ENCODE measurements at places on chromosomes 12 and 14.
A peak's percentile ranks its signal among the peaks of the same experiment; 100 is the strongest.

DNA sequence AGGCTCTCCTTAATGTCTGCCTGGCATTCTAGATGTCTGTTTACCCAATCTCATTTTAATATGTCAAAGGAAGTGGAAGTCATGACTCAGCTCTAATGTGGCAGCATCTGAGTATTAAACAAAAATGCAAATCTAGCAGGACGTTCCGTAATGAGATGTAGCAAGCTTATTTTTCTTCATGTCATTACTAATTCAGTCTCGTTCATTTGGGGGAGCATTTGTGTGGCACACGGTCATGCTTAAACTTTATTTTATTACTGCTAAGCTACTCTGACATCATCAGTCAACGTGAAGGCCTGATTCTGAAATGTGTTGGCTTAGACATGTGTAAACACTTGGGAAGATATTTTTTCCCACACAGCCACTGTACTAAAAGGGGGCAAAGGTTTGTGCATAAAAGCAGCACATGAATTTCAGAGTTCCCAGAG is 326.7 kb upstream of the TMPO start:
- DNase-seq, result no peak

- no peak for DNase-seq
Observed at GRCh38 chr12:93137656-93138612, 208.8 kb upstream of the EEA1 start.

DNA sequence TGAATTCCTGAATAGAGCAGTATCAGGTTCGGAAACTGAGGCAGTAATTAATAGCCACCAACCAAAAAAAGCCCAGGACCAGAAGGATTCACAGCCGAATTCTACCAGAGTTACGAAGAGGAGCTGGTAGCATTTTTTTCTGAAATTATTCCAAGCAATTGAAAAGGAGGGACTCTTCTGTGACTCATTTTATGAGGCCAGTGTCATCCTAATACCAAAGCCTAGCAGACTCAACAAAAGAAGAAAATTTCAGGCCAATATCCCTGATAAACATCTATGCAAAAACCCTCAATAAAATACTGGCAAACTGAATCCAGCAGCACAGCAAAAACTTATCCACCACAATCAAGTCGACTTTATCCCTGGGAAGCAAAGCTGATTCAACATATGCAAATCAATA is 202.3 kb upstream of the SLC16A7 start:
- no peak for DNase-seq

- DNase-seq, result no peak
Observed at GRCh38 chr12:100265732-100266584, 921 bp downstream of the DEPDC4 start.

GRCh38 chr12:51717326-51717925 is 126.4 kb downstream of the SCN8A start:
- DNase-seq, result no peak

DNA sequence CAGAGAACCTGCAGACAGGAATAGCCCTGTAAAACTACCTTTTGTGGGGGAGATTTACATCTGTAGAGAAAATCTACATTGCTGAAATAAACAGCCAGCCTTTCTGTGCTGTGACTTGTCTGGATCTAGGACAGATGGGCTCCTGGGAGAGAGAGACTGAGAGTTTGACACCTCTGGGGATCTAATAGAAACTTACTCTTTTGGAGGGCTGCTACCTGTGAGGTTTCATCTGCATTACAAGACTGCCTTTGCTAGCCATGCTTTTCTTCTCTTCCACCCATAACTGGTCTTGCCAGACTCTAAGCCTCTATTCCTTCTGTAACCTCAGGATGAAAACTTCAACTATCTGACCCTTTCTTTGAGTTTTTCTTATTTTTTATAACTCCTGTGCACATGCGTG is 452.6 kb downstream of the ZFP36L1 start:
- no peak for DNase-seq

- DNase-seq, result no peak
Observed at GRCh38 chr12:113260636-113261300, 39.5 kb downstream of the TPCN1 start.

DNA sequence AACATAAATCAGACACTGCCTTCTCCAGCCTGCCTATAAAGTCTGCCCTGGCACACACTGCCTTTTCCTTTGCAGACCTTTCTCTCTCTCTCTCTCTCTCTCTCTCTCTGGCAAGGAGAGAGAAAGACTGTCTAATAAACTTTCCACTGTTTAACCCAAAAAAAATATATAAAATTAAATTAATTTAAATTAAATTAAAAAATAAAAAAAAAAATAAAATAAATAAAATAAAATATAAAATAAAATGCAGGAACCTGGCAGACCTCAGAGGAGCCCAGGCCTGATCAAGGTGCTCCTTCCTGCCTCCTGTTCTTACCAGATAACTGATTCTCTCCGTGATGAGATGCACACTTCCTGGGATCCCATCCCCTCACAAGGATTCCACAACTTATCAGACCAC is 103.9 kb upstream of the VASH1 start:
- no peak for DNase-seq

GRCh38 chr12:112971248-112971647 is 7.1 kb upstream of the OAS2 start:
- DNase-seq, result no peak

DNA sequence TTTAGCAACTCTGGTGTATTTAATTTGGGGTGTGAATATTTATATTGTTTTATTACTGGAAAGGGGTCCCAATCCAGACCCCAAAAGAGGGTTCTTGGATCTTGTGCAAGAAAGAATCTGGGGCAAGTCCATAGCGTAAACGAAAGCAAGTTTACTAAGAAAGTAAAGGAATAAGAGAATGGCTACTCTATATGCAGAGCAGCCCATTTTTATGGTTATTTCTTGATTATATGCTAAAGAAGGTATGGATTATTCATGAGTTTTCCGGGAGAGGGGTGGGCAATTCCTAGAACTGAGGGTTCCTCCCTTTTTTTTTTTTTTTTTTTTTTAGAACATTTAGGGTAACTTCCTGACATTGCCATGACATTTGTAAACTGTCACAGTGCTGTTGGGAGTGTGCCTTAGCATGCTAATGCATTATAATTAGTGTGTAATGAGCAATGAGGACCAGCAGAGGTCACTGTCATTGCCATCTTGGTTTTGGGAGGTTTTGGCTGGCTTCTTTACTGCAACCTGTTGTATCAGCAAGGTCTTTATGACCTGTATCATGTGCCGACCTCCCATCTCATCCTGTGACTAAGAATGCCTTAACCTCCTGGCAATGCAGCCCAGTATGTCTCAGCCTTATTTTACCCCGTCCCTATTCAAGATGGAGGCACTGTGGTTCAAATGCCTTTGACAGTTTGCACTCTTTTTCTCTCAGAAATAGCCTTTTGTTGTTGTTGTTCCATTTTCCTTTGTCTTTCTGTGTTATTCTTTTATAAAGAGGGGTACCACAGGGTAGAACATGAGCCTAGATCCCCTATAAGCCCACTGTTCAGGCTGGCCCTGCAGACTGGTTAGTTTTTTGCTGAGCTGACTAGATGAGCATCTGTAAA is 75.5 kb upstream of the DCD start:
- no peak for DNase-seq

GRCh38 chr12:129207084-129207483 is 353.8 kb downstream of the GLT1D1 start:
- no peak for DNase-seq

DNA sequence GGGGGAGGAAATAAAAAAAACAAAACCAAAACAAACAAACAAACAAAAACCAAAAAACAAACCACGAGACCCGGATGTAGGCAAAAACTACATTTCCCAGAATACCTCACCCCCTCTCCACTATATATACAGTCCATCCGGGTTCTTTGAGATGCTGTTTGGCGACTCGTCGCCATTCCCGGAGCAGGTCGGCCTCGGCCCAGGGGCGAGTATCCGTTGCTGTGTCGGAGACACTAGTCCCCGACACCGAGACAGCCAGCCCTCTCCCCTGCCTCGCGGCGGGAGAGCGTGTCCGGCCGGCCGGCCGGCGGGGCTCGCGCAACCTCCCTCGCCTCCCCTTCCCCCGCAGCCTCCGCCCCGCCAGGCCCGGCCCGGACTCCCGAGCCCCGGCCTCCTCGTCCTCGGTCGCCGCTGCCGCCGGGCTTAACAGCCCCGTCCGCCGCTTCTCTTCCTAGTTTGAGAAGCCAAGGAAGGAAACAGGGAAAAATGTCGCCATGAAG is at the start of gene RNF10:
TSS of gene RNF10 (plus strand) at position 154 of the 500 bp plus-strand sequence. CDS start 456 bp downstream, outside the sequence.
- DNase-seq, result peak; percentile 40

- DNase-seq, result no peak
Observed at GRCh38 chr14:100737526-100737925, 10.8 kb downstream of the DLK1 start.

- DNase-seq, result no peak
Observed at GRCh38 chr14:93712079-93712837, 76.0 kb downstream of the PRIMA1 start.

DNA sequence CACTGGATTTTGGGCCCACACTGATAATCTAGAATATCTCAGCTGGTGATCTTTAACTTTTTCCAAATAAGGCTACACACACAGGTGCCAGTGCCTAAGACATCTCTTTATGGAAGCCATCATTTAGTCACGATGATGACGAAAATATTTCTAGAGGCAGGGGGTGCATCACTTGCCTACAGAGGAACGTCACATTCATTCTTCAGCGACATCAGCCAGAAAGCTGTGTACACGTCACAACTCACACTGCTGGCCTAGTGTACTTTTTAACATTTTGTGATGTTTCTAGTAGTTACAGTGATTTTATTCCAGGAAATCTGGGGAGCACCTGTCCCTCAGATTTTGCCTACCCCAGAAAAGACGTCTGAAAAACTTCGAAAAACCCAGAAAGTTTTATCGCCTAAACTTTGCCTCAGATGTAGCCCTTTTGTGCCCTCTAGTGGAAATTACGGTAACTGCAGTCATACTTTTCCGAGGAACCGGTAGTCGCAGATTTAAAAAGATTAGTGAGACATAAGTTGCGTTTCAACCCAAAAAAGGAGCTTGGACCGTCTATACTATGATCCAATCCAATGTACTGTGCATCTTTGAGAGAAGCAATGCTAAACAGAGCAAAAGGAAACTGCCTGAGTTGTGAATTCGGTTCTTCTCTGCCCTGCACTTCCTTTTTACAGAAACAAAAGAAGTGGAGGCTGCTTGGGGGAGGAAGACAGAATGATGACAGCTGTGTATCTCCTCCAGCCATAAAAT is 64.3 kb upstream of the STON2 start:
- no peak for DNase-seq

DNA sequence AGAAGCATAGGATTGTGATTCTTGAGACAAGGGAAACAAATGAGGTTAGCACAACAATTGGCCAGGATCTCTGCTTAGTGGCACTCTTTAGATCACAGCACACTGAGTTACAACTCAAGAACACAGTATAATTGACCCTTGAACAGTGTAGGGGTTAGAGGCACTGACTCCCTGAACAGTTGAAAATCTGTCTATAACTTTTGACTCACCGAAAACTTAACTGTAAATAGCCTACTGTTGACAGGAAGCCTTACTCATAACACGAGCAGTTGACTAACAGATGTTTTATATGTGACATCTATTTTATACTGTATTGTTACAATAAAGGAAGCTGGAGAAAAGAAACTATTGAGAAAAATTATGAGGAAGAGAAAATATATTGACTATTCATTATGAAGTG is 296.1 kb downstream of the RERGL start:
- no peak for DNase-seq

- DNase-seq, result no peak
Observed at GRCh38 chr14:71011479-71011878, 104.2 kb downstream of the PCNX1 start.

- no peak for DNase-seq
Observed at GRCh38 chr12:11578461-11578993, 70.9 kb upstream of the ETV6 start.

DNA sequence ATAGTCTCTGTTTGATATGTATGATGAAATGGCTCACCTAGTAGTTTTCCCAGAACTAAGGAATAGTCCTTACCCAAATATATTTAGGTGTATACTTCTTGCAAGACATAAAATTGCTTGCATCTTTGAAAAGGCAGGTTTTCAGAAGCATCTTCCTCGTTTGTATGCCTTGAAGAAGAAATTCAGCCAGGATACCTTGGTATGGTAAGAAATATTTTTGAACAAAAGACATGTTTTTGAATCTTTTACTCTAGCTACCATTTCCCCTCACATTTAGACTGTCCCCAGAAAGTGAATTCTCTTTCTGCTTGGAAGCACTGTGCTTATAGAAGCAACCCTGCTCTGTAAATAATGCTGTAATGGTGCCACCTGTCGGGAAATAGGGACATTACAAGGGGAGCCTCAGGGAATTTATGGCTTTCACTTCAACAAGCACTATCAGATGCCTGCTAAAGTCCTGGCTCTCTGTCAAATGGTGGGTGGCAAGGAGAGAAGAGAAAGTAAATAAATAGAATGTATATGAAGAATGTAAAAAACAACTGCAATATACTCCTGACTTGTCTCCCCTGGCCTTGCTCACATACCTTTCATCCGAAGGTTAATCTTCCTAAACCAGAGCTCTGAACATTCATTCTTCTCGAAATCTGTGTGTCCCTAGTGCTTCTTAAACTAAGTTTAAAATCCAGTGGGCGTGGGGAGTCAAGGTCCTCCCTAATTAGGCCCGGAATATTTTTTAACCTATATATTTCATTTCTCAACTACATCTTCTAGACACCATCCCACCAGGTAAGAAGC is 6.1 kb downstream of the CCDC184 start:
- no peak for DNase-seq
